ENCODE measurements at places on chromosomes 16 and 17. TPM values are rescaled to one million over a fixed set of nuclear protein-coding genes. Genes with fewer than 3 reads are reported as not detected.

DNA sequence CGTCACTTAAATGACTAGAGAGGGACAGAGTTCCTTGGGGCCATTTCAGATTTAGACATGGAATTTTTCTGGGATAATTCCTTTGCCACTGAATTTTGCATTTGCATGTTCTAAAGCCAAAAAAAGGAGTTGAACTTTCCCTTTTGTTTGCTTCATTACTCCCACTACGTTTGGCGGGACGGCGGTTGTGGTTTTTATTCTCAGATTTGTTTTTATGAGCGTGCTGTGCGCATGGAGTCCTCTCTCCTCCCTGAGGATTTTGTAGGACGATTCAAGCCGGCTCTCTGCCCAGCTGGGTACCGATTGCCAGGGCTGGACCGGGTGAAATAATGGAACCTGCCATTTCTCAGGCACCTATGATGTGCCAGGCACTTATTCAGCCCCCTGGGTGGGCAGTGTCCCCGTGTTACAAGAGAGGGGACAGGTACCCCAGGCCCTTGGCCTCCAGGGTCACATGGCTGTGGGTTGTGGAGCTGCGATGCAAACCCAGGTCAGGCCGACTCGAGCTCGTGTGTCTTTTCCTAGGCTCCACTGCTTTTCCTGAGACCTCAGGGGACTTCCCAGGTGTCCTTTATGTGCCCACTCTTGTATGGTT is 18.8 kb downstream of the CMIP start:
- no peak for DNase-seq

GRCh38 chr16:15757630-15758251 is 99.1 kb downstream of the MYH11 start:
- DNase-seq: no peak

DNA sequence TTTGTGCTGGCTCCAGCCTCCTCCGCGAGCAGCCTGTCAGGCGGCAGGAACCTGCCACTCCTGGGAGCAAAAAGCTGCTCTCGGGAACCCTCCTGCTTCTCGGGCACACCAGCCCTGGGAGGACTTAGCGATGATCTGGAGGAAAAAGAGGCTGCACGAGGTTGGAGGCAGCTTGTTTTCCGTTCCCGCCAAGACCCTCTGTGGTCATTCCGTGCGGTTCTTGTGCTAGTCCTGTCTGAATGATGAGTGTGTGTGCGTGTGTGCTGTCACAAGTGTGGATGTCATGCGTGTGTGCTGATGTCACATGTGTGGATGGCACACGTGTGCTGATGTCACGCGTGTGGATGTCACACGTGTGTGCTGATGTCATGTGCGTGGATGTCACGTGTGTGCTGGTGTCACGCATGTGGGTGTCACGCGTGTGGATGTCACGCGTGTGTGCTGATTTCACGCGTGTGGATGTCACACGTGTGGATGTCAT is 150.0 kb downstream of the NPIPB11 start:
- DNase-seq: no peak

DNA sequence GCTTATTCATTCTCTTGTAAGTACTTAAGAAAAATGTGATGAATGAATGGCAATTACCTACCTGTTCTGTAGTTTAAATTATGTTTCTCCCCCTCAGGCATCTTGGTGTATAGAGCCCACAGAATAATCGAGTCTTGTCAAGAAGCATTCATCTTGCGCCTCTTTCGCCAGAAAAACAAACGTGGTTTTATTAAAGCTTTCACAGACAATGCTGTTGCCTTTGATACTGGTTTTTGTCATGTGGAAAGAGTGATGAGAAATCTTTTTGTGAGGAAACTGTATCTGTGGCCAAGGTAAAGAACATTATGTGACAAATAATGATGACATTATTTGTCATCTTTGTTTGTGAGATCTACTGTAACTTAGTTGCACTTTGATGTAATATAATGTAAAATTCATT is 6.5 kb downstream of the ERCC4 start:
- peak; percentile 12 for DNase-seq

DNA sequence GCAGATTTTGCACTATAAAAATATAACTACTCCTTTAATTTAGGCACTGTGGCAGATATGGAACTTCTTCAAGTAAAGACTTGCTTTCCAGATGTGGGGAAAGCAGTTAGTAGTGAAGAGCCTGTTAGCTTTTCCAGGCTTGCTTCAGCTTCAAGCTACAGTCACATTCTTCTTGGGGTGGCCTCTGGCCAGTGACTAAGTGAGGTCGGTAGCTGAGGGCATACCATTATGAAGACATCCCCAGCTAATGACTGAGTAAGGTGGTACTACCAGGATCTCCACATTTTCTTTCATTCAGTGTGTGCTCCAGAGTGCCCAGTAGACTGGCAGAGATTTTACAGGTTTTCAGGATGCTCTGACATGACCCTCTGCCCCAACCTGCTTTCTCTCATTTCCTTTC is 167.1 kb upstream of the KIF2B start:
- no peak for DNase-seq

DNA sequence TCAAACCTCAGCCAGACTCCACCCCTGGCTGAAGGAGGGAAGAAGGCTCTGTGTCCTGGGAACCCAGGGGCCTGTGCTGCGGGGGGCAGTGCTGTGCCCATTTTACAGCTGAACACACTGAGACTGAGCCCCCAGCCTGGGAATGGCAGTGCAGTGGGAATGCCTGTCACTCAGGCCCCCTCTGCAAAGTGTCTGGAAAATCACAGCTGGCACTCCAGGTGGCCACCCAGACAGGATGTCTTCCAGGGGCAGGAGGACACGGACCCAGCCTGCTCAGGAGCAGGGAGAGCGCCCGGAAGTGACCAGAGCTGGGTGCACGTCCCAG is 32.6 kb downstream of the ZNF469 start:
- no peak for DNase-seq

DNA sequence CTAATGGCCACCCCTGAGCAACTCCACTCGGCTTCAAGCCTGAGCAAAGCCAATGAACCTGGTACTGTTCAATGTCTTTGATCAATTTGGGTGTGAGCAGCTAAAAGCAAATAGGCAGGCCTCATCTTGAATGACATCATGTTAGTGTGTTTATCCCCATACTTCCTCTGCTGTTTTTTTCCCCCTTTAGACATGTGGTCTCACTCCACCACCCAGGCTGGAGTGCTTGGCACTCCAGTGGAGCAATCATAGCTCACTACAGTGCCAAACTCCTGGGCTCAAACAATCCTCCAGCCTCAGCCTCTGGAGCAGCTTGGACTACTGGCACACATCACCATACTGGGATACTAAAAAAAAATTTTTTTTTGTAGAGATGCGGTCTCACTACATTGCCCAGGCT is 75.4 kb downstream of the ARHGAP17 start:
- no peak for DNase-seq

DNA sequence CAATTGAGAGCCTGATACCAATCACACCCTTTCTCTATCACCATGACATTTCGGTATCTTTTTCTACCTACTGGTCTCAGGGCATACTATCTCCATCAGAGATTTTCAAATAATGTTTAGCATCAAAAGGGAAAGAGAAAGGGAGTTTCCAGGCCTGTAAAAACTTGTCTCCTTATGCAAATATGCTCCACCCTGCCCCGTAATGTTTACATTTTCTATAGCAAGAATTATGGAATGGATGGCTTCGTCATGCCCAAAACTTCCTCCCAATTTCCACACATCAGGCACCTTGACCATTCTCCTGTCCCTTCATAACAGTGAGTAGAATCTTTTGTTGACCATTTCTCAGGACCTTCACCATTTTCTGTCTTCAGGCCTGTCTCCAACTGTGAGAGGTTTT is 30.9 kb upstream of the HLF start:
- DNase-seq: no peak

Gene SLC13A2
- total RNA-seq: not detected

DNA sequence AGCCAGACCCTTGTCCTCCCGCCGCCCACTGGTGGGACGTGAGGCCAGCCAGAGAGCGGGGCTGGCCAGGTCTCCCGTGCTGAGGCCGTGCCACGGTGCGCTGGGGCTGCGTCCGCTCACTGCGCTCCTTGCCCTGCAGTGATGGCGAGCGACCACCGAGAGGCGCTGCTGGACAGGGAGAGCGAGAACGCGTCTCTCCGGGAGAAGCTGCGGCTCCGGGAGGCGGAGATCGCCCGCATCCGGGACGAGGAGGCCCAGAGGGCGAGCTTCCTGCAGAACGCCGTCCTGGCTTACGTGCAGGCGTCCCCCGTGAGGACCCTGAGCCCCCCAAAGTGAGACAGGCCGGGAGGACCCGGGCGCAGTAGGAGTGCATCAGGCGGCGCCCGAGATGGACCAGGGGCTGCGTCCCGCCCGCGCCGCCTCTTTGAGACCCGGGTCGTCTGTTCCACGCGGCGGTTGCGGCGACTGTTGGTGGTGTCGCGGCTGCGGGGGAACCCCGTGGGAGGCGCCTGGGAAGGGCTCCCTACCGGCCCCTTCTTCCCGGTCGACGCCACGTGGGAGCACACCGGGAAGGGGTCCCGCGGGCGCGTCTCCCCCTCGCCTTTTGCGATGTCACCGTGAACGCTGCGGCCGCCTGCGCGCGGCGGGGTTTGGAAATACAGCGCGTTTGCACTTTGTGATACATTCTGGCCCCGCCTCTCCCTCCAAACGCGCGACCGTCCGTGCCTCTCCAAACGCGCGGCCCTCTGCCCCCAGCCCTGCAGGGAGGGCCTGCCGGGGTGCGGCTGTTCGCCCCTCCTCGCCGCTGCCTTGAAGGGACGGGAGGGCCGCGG is 792 bp upstream of the RAC3 start:
- no peak for DNase-seq

DNA sequence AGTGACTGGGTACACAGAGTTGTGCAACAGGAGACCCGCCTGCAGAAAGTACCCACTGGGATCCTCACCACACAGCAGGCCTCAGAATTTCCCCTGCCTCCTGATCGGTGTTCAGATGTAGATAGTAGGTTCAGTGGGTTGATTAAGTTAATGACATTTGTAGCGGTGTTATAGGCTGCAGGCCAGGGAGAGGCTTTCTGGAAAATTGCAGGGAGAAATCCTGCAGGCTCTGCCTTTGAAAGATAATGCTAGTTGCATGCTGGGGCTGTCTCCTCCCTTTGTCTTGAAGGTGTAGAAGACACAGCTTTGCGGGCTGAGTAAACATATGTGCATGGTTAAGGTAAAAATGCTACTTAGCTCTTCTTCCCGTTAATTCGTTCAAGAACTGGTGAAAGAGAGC is 406.3 kb upstream of the RBFOX1 start:
- no peak for DNase-seq
